ENCODE measurements at places on chromosomes 16 and 17. TPM values are rescaled to one million over a fixed set of nuclear protein-coding genes. Genes with fewer than 3 reads are reported as not detected.

- no peaks in the 10 kb centered on the region for H3K36me3 ChIP-seq
- peak; percentile 25 for DNase-seq
- H3K4me3 ChIP-seq = no peak overlapping the region
- no peak overlapping the region for H3K27ac ChIP-seq
Observed at GRCh38 chr16:68365167-68365817, 54.5 kb downstream of the PRMT7 start.

GRCh38 chr17:15213381-15214087, 51.6 kb downstream of the PMP22 start:
- no peaks in the 10 kb centered on the region for H3K36me3 ChIP-seq
- no peak overlapping the region for H3K27ac ChIP-seq
- DNase-seq = no peak

GRCh38 chr17:45385331-45385997, 47.2 kb downstream of the ARHGAP27 start:
- H3K4me1 ChIP-seq = peaks cover 4% of the 10 kb centered on the region
- no peak overlapping the region for H3K4me3 ChIP-seq
- no peaks in the 10 kb centered on the region for H3K36me3 ChIP-seq

The TMEM238L gene
- not detected for total RNA-seq

GRCh38 chr16:11240636-11241473, 15.1 kb downstream of the SOCS1 start:
- H3K27ac ChIP-seq = no peak overlapping the region
- no peaks in the 10 kb centered on the region for H3K27me3 ChIP-seq
- DNase-seq = no peak
- H3K36me3 ChIP-seq = no peaks in the 10 kb centered on the region

The C17orf100 gene
- 4.0 TPM for total RNA-seq

DNA sequence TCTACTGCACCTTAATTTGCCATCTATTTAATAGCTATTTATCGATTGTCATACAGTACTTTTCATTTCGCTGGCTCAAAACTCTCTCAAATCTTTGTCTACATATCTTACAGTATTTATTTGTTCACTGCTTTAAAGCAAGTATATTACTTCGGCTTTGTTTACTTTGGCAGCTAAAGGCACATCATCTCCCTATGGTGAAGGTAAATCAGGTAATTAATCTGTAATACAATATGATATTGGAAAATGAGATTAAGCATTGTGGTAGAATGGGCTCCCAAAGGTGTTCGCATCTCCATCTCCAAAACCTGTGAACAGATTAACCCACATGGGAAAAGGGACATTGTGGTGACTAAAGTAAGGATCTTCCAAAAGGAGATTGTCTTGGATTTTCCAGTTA, 6.5 kb downstream of the TMEM170A start:
- H3K4me3 ChIP-seq = no peak overlapping the region
- no peaks in the 10 kb centered on the region for H3K27me3 ChIP-seq
- no peak overlapping the region for H3K27ac ChIP-seq
- H3K4me1 ChIP-seq = peaks cover 51% of the 10 kb centered on the region

GRCh38 chr16:27205423-27206065, 2.2 kb downstream of the KDM8 start:
- no peak for DNase-seq
- H3K36me3 ChIP-seq = peaks cover 5% of the 10 kb centered on the region
- H3K4me3 ChIP-seq = no peak overlapping the region

DNA sequence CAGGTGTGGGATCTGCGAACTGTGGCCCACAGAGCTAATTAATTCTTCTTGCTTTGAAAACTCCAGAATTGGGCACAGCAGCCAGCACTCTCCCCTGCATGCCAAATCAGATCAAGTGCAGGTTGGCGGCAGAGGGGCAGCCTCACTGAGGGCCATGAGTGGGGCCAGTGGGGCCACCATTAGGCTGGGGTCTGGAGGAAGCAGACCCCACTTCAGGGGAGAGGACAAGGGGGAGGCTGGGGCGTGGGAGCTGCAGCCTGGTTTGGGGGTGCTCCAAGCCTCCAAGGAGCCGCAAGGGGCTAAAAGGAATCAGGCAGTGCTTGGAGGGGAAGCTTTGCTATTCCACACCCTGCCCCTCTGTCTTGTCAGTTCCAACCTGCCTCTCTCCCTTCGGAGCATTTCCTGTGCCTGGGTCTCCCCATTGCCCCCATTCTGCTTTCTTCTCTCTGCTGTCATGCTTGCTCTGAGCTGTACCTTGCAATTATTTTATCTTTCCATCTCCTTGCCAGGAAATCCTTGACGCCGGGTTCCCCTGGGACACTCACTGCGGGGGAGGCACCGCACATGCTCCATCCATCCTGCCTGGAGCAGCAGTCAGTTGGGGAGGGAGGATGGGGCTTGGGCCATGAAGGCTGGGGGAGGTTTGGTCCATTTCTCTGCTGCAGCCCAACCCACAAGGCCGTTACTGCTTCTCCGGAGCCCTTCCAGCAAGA, 3.3 kb upstream of the ABCC3 start:
- no peak overlapping the region for H3K4me3 ChIP-seq
- H3K4me1 ChIP-seq = peaks cover 8% of the 10 kb centered on the region
- no peaks in the 10 kb centered on the region for H3K36me3 ChIP-seq
- no peak for DNase-seq
- H3K27ac ChIP-seq = no peak overlapping the region
